ENCODE measurements at places on chromosomes 6 and 20.

DNA sequence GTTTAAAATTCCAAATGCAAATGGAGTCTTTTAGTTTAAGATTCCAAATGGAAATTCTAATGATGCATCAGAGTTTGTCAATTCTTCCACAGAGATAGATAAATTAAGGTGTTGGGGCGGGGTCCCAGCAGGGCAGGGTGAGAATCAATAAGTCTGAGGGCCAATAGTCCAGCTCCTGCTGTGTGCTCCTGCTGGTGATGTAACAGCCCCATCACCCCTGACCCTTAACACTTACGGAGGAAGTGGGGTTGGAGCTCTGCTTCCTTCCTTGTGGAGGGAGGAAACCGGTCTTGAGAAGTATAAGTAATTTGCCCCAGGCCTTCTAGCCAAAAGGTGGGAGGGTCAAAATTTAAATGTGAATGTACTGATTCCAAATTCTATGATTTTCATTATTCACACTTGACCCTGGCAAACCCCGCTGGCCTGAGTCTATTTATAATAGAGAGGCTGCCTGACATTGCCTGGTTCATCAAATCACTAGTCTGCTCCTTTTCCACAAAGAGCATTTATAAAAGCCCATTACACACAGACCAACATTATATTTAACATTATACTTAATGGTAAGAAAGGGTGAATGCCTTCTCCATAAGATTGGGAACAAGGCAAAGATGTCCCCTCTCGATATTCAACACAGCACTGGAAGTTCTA is 17.2 kb downstream of the ZBTB2 start:
- no peak for DNase-seq

GRCh38 chr6:155183095-155183494 is 80.7 kb upstream of the CLDN20 start:
- DNase-seq: no peak

- DNase-seq: no peak
These were observed 696.7 kb downstream of the DHX35 start for GRCh38 chr20:39658662-39659409.

DNA sequence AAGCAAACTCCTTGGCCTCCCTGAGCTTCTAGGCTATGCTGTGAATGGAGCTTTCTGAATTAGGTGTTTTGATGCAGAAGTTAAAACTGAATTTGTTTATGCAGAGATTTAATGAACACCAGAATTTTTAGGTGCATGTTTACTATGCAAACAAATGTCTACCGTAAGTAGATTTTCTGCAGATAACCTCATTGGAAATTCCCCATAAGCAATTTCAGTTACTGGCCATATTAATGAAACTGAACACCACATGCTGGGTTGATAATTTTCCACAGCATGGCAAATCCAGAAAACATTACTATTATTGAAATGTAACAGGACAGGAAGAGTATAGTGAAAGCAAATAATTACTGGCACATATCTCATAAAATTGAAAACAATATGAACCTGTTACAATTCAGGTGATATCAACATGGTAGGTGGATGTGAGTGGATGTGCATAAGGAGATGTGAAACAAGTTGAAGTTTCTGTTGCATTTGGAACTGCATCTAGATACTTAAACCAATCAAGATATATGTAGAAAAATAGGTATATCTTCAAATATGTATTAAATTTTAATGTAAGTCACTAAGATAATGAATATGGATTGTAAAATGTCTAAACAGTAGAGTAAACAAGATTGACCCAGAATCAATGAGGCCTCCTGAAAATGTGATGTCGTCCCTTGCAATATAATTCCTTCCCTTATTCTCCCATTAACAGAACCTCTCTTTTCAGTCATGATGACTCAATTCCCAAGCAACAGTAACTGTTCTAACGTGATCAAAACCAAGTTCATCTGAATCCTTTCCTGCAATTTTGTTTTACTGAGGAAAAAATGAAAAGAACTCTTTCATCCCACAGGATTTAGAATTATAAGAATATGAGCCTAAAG is 11.0 kb downstream of the PTCHD4 start:
- no peak for DNase-seq

DNA sequence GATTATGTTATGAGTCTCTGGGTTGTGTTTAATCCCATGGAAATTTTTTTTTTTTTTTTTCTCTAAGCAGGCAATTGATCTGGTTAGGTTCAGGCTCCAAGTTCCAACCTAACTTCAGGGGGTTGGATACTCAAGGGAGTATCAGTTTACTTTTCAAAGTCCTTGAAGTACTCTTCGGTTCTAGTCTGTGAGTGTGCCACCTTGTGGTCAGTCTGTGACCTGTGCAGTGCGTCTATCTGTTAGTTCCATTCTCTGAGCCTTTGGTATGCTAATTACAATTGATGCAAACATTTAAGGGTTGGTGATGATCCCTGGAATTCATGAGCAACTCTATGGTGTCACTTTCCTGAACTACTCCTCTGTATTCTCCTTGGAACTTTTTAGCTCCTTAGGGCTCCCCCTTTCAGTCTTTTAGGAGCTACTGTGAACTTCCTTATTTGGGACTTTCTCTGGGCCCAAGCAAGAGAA is 342.0 kb downstream of the SOX4 start:
- peak; percentile 55 for DNase-seq

DNA sequence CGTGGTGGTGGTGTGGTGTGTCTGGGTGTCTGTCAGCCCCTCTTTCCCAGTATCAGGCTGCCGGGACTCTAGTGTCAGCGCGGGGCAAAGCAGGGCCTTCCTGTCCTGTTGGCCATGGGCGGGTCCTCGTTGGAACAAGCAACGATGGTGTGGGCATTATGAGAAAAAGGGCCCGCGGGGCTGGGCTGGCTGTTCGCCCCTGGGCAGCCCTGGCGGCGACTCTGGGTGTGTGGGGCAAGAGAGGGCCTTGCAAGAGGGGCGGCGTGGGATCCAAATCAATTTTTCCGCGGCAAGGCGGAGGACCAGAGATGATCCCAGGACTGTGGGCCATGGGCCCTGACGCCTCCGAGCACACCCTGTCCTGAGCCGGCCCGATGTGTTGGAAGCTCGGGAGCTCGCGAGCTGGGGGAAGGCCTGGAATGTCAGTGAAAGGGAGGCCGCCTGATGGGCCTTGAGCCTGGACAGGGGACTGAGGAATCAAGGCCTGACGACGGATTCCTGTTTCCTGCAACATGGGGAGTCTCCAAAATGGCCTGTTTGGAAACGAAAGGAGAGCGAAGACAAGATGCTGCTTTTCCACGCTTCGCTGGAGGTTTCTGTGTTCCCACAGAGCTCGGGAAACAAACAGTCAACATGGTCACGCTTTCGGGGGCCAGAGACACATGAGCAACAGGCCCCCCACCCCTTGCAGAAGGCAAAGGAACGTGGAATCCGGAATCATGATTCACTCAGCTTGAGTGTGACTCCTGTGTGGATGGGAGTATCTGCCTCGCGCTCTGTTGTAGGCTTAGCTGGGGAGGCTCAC is 364.7 kb upstream of the DEFB115 start:
- peak; percentile 7 for DNase-seq

- no peak for DNase-seq
These were observed 898.9 kb upstream of the EYS start for GRCh38 chr6:66605971-66606370.

DNA sequence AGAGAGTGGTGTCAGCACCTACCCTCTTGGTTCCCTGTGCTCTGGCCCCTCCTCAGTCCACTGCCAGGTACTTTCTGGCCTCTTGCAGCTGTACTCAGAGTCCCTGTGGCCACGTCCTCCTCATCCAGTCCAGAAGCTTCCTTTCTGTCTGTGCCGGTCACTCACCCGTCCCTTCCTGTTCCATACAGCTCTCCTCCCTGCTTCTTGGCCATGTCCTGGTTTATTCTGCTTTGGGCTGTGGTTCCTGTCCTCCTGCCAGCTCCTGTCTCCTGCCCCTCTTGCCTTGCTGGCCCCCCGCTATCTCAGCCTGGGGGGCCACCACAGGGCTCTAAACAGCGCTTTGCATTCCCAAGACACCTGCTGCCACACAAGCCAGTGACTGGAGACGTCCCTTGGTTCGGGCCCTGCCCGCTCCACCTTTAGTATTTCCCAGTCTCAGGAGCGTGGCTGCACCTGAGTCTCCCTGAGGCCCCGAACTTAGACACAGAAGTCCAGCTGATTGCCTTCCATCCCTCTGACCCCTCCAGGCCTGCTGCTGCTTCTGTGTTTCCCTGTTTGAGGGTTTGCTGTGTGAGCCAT is 15.5 kb upstream of the RBM38 start:
- DNase-seq: no peak

DNA sequence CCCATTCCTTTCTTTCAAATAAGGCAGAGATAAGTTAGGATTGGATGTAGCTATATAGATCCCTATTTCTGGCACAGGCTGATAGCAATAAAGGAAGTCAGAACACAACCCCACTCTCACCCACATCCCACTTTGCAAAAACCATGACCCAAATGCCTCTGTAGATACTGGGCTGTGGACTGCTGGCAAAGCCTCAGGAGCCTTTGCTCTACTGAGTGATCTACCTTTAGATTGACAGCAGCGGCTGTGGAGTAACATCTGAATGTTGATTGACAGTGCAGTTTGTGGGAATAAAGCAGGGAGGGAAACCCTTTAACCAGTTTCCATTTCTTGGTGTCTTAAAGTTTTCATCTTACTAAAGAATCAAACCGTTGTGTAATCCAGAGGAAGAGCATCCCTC is 6.7 kb upstream of the TMEM30A start:
- no peak for DNase-seq

- DNase-seq: no peak
These were observed 96.8 kb downstream of the CDH26 start for GRCh38 chr20:60054716-60055634.
